ENCODE measurements at places on chromosomes 1 and 21. TPM values are rescaled to one million over a fixed set of nuclear protein-coding genes. Genes with fewer than 3 reads are reported as not detected.

The NDUFS2 gene
- total RNA-seq = 278 TPM

The LCA5L gene
- total RNA-seq = 0.17 TPM

The CLCNKA gene
- total RNA-seq = 0.10 TPM

The UAP1 gene
- total RNA-seq = 48.4 TPM

Measured in H7 (cell line).